ENCODE measurements at places on chromosomes 4 and X.

DNA sequence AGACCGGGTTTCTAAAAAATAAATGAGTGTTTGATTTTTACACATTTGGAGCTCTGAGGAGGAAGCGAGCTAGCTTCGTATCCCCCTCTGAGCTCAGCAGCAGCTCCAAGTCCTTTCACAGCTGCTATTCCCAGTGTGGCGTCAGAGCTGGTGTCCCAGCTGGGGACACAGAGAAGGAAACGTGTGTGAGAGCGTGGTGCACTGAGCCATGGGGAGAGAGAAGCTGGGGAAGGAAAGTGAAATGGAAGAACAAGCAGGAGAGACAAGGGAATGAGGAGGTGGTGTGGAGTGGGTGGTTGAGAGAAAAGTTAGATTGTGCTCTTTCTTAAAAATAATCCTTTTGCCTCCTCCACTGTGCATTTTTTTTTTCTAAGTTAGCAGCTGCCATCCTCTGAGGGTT, 79.5 kb upstream of the SLC4A4 start:
- DNase-seq: no peak

DNA sequence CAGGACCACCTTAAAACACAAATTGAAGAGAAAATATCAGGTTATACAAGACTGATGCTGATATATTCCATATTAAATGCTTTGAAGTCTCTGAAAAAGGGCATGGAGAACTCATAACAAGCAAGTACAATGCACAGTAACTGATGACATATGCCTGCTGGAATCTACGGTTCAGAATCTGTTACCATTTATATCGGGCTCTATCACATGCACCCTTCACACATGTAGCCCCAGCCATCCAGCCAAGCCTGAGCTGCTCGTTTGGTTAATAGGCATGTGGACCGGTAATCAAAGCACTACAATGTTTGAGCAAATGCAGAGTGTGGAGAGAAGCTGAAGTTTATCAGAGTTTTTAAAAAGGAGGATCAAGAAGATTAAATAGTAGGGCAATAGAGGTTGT, 11.8 kb downstream of the COMMD8 start:
- DNase-seq: no peak

DNA sequence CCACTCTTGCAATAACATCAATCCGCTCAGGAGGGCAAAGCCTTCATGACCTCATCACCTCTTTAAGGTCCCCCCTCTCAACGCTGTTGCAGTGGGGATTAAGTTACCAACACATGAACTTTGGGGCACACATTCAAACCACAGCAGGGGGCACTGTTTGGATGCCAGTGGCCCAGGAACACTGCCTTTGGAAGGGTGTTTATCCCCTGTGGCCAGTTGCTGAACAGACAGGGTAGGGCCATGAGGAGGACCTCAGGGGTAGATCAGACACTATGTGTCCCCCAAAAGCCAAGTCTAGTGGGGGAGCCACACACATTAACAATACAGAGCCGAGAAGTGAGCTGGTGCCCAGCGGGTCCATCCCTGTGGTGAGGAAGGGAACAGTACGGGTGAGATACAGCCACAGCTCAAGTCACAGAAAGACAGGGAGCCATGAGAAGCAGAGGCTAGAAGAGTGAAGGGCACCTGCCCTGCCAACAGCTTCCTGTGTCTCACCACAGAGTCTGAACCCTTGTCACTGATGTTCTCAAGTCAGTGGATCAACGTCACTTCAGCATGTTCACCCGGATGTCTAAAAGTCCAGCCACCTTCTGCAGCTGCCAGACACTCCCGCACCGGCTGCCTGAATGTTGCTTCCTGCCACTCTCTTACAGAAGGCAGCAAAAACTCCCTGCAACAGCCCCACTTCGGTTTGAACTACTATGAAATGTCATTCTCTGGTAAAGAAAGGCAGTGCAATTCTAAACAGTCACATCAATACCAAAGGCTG, 19.9 kb upstream of the MXD4 start:
- no peak for DNase-seq

- no peak for DNase-seq
Measured at GRCh38 chr4:121139533-121140222, 24.4 kb downstream of the TNIP3 start.

- DNase-seq: no peak
Measured at GRCh38 chrX:3295731-3296130, 50.7 kb downstream of the MXRA5 start.

DNA sequence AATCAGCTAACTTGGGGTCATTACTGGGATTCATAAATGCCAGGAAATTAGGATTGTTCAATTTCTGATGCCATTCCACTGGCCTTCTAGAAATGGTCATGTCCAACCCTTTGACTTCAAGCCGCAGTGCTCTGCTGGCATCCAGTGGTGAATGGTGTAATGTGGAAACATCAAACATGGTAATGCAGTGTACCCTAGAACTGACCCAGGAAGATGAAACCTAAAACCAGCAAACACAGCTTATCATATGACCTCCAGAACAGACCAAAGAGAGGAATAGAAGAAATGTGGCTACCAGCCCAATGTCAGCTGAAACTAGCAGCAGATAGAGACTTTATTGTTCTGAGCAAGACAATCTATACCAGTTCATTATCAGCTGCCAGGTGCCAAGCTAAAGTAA, 13.8 kb downstream of the CXCL13 start:
- DNase-seq: no peak

GRCh38 chr4:85787133-85787532, 312.2 kb downstream of the ARHGAP24 start:
- DNase-seq: no peak

- DNase-seq: no peak
Measured at GRCh38 chrX:45007598-45007997, 134.6 kb downstream of the KDM6A start.

- no peak for DNase-seq
Measured at GRCh38 chr4:139137763-139138162, 39.3 kb downstream of the ELF2 start.
